T-helper 17 cell (primary cell): ENCODE measurements at places on chromosomes 5 and 9.

DNA sequence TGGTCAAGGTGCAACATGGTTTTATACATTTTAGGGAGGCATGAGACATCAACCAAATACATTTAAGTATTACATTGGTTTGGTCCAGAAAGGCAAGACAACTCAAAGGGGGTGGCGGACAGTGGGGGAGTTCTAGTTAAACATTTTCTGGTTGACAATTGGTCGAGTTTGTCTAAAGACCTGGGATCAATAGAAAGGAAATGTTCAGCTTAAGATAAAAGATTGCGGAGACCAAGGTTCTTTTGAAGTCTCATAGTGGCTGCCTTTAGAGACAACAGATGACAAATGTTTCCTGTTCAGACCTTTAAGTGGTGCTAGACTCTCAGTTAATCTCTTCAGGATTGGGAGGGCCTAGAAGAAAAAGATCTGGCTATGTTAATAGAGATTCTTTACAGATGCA lies 47.7 kb upstream of the TTC39B start:
- no peak for DNase-seq

GRCh38 chr9:110919609-110920008 lies 118.7 kb downstream of the LPAR1 start:
- no peak for DNase-seq

- no peak for DNase-seq
Observed at GRCh38 chr5:89450149-89450538, 567.2 kb upstream of the MEF2C start.

GRCh38 chr9:8653111-8653510 lies 853.5 kb upstream of the DMAC1 start:
- no peak for DNase-seq

GRCh38 chr9:14780693-14781092 lies 58.2 kb upstream of the CER1 start:
- no peak for DNase-seq

DNA sequence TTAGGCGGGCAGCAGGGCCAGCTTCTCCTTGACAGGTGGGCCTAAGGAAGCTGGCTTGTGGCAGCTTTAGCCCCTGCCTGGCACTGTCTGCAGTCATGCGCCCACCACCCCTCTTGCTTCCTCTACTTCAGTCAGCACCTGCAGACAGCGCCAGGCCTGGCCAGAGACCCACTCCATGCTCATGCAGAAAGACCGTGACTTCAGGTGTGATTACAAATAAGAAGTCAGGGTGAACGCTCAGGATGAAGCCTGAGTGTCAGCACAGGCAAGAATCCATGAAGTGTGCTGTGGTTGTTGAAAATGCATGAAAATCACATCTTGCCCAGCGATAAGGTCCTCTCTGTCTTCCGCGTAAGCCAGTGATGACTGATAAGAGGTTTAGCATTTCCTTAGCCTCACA lies 3.4 kb downstream of the CSF2 start:
- no peak for DNase-seq

DNA sequence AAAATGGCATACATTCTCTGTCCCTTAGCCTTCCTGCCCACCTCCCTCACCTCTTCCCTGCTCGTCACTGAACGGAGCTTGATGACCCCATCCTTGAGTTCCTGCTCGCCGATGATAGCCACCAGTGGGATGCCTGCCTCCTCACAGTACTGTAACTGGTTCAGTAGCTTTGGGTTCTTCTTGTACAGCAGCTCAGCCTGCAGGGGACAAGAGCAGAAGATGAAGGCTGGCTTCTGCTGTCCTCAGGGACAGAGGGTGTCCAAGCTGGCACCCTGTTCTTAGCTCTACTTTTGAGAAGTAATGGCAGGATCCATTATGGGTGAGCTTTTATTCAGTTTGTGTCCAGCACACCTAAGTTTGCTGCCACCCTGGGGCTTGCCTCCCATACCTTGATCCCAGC lies 1.3 kb upstream of the DND1 start:
- DNase-seq, result no peak

DNA sequence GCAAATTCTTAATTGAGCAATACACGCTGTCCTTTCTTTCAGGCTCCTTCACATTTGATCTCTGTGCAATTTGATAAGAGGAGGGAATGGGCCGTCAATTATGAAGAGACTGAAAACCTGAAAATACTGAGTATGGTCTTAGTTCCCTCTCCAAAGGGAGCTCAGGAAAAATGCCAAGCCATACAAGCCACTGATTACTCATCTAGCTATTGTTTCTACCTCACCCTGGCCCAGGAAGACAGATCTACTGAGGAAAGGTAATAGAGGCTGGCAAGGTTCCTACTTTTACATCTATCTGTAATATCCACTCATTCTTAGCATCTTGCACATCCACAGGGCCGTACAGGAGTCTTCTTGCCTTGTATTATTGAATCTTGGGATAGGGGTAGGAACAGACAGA lies 23.7 kb upstream of the TNC start:
- DNase-seq, result no peak

- DNase-seq, result no peak
Observed at GRCh38 chr9:133754187-133754586, 16.0 kb upstream of the SARDH start.

DNA sequence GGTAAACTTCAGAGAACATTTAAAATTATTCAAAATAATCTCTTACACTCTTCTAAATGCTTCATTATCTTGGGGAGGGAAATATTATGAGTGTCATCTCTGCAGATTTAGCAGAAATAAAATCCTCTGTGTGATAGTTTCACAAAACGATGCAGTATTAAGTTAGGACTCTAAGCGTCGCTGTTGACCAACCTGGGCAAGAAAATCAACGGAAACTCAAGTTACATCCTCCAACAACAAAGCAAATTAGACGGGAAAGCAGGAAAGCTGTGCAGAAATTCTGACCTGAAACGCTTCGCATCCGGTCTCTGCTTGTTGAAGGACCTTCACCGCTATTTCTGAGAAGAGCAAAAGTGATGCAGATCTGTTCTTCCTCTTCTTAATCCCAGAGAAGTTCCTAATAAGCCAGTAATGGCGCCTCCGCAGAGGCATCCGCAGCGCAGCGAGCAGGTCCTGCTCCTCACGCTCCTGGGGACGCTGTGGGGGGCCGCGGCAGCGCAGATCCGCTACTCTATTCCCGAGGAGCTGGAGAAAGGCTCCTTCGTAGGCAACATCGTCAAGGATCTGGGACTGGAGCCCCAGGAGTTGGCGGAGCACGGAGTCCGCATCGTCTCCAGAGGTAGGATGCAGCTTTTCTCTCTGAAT lies at the start of gene PCDHGA6:
TSS of gene PCDHGA6 (plus strand) at position 219 of the 645 bp plus-strand sequence. CDS start at position 412, 193 bp downstream.
- DNase-seq, result no peak

GRCh38 chr9:126336736-126337325 lies 10.2 kb downstream of the MVB12B start:
- no peak for DNase-seq

- no peak for DNase-seq
Observed at GRCh38 chr9:80501635-80502034, 929.9 kb downstream of the TLE4 start.

DNA sequence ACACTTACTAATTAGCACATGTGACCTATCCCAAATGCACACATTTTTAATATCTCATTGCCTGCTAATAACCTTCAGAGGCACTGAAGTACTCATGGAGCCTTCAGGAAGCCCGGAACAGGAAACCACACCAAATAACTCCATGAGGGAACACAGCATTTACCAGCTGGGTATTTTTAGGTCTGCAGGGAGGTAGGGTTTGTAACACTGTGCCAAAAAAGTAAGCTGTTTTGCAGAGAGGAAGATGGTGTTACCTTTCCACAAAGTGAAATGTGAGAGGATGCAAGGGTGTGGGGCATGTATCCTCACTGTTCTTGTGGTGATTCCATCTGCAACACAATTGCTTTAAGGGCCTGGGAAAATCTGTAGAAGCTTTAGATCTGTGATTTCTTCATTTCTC lies 64.4 kb downstream of the NUDT12 start:
- DNase-seq, result no peak

DNA sequence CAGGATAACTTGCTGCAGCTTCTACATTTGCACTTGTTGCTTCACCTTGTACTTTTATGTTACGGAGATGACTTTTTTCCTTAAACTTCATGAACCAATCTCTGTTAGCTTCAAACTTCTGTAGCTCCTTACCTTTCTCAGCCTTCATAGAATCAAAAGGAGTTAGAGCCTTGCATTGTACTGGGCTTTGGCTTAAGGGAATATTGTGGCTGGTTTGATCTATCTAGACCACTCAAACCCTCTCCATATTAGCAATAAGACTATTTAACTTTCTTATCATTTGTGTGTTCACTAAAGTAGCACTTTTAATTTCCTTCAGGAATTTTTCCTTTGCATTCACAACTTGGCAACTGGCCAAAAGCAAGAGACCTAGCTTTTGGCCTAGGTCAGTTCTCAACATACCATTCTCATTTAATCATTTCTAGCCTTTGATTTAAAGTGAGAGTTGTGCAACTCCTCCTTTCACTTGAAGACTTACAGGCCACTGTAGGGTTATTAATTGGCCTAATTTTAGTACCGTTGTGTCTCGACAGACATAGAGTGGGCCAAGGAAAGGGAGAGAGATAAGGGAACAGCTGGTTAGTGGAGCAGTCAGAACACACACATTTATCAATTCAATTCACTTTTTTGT lies 63.7 kb downstream of the SHOC1 start:
- no peak for DNase-seq

DNA sequence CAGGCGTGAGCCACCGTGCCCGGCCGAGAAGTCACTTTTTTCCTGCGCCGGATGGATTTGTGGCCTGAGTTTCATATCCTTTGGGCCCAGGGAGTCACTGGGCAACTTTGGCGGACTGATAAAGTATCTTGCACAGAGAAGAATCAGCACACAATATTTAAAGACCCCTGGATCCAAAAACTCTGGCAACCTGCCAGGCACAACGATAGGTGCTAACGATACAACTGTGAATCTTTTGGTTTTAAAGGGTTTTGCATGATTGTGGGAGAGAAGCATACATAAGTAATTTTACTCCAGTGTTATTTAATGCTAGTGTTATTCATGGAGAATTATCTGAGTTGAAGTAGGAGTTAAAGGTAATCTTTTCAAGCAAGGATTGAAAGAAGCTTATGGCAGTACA lies 85.3 kb downstream of the TAF11L14 start:
- DNase-seq, result no peak

GRCh38 chr5:81003811-81004386 lies 43.7 kb downstream of the RASGRF2 start:
- DNase-seq, result no peak

GRCh38 chr5:154198611-154199230 lies 8.2 kb downstream of the GALNT10 start:
- no peak for DNase-seq

- no peak for DNase-seq
Observed at GRCh38 chr5:98763001-98763630, 10.3 kb upstream of the RGMB start.

DNA sequence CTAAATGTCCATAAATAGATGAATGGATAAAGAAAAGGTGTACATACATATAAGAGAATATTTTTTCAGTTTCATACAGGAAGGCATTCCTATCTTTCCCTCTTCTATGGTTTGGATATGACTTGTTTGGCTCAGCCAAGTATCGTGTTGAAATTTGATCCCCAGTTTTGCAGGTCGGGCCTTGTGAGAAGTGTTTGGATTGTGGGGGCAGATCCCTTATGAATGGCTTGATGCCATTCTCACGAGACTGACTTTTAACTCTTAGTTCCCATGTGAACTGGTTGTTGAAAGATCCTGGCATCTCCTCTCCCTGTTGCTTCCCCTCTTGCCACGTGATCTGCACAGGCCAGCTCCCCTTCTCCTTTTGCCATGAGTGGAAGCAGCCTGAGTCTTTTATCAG lies 421.1 kb upstream of the FTMT start:
- DNase-seq, result no peak

- no peak for DNase-seq
Observed at GRCh38 chr5:64874753-64875152, 106.0 kb downstream of the CWC27 start.

DNA sequence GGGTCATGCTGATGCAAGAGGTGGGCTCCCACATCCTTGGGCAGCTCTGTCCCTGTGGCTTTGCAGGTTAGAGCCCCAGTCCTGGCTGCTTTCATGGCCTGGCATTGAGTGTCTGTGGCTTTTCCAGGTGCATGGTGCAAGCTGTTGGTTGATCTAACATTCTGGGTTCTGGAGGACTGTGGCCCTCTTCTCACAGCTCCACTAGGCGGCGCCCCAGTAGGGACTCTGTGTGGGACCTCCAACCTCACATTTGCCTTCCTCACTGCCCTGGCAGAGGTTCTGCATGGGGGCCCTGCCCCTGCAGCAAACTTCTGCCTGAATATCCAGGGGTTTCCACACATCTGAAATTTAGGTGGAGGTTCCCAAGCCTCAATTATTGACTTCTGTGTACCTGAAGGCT lies 150.1 kb downstream of the NNT start:
- DNase-seq, result no peak

GRCh38 chr5:67378256-67378655 lies 181.7 kb upstream of the CD180 start:
- no peak for DNase-seq

DNA sequence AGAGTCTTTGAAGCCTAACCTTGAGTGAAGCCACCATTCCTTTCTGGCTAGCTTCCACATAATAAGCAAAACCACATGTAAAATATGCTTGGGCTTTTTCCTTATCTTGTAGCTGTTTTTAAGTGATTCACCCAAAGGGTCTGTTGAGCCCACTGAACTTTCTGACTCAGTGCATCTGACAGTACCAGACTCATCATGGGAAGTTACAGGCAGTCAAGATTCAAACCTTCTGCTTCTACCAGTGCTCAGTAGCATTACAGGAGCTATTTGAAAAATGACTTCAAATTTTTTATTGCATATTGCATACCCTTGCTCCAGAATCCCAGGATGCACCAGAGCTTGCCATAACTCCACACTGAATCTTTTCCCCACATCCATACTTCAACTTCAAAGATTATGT lies 87.5 kb upstream of the PTPRD start:
- DNase-seq, result no peak

GRCh38 chr9:91711755-91712601 lies 238.1 kb downstream of the ROR2 start:
- DNase-seq, result peak; percentile 26

- no peak for DNase-seq
Observed at GRCh38 chr9:3181049-3181953, 337.4 kb upstream of the PUM3 start.

DNA sequence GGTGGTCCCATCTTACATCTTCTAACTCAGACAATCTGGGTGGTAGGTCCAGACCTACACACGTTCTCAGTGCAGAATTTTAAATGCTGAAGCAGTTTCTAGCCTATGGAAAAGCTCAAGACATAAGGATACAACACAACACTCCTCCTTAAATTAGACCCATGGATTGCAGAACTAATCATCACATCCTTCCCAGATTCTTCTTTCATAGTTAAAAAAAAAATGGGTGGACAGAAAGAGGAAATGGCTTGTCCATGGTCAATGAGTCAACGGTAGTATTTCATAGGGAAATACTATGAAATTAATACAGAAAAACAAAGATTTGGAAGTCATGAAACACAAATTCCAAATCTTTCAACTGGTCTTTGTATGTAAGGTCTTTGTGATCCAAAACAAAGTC lies 106.9 kb downstream of the PAPPA start:
- no peak for DNase-seq

DNA sequence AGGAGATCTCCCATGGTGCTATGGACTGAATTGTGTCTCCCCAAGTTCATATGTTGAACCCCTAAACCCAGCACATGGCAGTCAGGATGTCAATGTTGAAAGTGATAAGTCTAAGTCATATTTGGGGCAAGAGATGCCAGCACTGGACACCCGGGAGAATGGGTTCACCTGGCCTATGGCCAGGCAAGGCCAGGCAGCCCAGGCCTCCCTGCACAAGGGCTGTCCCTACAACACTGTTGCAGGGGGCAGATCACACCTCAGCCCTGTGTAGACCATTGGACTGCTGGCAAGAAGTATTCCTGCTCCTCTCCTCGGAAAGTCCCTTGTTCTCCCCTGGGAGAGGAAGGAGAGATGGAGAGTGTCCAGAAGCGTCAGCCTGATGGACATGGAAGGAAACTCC lies 240.5 kb downstream of the GADD45G start:
- no peak for DNase-seq
